ENCODE measurements at places on chromosomes 3 and 15.

GRCh38 chr3:33865133-33865532 is 66.7 kb downstream of the PDCD6IP start:
- DNase-seq = no peak

GRCh38 chr3:162337630-162338029 is 841.0 kb downstream of the OTOL1 start:
- no peak for DNase-seq

GRCh38 chr3:57110214-57110613 is 49.8 kb downstream of the SPATA12 start:
- DNase-seq = no peak

- no peak for DNase-seq
Measured at GRCh38 chr3:28280781-28281180, 39.4 kb downstream of the CMC1 start.

GRCh38 chr3:114739627-114740026 is 407.5 kb downstream of the ZBTB20 start:
- DNase-seq = no peak

DNA sequence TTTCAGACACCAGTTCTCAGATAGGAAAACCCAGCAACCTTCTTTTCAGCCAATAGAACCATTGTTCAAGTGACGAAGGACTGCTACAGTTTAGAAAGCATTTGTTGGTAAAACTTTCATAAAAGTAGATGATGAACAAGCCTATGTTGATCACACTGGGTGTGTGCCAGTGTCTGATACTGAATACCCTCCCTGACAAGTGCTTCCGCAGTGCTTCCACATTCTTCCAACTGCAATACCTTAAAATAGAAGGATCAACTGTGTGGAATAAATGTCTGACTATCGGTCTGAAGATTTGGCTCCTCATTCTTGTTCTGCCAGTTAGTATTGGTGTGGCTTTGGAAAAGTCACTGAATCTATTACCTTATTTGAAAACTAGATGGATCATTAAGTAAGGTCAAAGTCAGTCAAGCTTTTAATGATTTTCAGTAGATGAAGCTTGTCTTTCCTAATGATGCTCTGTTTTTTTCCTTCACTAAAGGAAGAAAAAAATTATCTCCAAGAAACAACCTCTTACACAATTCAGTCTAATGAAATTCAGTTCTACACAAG is 479.4 kb upstream of the CBLB start:
- DNase-seq = no peak

GRCh38 chr3:127448161-127448561 is 142.4 kb downstream of the TPRA1 start:
- no peak for DNase-seq

DNA sequence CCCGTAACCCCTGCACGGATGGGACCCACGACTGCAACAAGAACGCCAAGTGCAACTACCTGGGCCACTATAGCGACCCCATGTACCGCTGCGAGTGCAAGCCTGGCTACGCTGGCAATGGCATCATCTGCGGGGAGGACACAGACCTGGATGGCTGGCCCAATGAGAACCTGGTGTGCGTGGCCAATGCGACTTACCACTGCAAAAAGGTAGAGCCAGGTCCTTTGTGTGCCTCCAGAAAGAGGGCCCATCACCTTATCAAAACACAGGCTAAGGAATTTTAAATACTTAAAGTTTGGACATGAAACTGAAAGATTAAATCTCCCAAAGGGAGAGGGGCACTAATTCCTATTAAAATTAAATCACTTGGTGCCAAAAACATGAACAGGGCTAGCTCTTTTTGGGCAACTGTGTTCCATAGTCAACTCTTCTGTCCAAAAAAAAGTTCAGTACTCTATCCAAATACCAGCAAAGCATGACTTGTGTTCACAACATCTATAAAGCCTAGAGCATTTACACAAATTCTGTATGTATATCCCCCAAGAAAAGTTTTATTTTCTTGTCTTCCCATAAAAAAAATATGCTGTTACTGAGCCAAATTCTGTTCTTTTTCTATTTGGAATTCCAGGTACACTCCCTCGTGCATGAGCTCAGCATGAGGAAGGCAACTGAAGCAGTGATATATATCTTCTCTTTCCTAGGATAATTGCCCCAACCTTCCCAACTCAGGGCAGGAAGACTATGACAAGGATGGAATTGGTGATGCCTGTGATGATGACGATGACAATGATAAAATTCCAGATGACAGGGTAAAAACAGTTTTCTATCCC is 9.2 kb downstream of the THBS1 start:
- DNase-seq = no peak

DNA sequence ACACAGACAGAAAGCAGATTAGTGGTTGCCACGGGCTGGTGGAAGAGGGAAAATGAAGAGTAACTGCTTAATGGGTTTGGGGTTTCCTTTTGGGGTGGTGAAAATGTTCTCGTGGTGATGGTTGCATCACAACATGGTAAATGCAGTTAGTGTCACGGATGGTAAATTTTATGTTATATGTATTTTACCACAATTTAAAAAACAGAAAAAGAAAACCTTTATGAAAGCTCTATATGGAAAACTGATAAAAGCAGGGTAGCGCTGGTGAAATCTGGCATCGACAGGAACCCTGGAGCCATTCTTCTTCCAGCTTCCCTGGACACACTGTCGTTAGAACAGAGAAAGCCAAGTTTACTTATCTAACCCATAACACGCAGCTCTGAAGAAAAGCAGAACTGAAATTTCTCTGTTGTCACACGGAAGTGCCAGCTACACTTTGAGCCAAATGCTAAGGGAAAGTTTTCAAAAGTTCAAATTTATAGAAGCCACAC is 287.7 kb upstream of the NR2F2 start:
- peak; percentile 94 for DNase-seq

- DNase-seq = no peak
Measured at GRCh38 chr3:190005343-190006113, 115.2 kb downstream of the P3H2 start.

DNA sequence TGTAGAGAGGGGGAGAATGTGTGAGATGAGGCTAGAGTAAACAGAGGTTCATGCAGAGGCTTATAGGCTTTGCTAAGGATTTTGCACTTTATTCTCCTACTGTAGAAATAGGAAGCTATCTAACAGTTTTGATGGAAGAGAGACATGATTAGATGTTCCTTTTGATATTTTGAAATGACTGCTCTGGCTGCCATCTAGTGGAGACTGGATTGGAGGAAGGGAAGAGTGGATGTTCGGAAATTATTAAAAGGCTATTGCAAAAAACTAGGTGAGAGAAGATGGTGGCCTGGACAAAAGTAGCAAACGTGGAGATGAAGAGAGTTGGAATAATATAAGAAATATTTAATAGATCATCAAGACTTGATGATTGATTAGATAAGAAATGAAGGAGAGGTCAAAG is 42.2 kb downstream of the SYN2 start:
- no peak for DNase-seq

DNA sequence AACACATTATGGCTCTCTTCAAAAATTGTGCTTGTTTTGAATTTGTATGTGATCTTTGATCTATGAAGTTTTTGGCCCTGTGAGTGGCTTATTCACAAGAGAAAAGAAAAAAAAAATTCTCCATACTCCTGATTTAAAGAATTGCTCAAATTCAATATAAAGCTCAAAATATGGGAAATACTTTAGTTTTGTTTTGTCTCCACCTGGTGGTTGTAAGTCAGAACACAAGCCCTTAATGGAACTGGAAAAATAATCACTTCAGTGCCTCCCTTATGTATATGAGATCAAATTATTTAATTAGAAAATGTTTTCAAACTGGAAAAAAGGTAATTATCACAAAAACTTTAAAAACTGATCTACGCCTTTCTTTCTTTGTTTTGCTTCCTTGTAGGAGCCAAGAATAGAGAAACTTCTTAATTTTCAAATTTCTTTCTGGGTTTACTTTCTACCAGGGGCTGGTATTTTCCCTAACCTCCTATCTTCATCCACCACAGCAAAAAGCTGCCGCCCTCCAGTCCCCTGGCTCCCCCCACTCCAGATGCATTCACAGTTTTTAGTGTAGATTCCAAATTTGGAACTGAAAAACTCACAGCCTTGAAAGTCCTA is 50.6 kb downstream of the SERP1 start:
- DNase-seq = peak; percentile 39
